Stomach (tissue), 19 donors: ENCODE measurements at places on chromosomes 16 and 17.

GRCh38 chr16:89037261-89038152, 56.1 kb upstream of the ACSF3 start:
- DNase-seq = peak; percentile 84

GRCh38 chr17:36212966-36213365, 2.1 kb downstream of the CCL4L2 start:
- no peak for DNase-seq

- no peak for DNase-seq
Measured at GRCh38 chr17:3691617-3692067, 4.3 kb downstream of the P2RX5 start.

- DNase-seq = no peak
Measured at GRCh38 chr17:50331085-50331791, 14.7 kb upstream of the XYLT2 start.

- no peak for DNase-seq
Measured at GRCh38 chr17:35467824-35468223, 19.3 kb upstream of the SLFN13 start.

DNA sequence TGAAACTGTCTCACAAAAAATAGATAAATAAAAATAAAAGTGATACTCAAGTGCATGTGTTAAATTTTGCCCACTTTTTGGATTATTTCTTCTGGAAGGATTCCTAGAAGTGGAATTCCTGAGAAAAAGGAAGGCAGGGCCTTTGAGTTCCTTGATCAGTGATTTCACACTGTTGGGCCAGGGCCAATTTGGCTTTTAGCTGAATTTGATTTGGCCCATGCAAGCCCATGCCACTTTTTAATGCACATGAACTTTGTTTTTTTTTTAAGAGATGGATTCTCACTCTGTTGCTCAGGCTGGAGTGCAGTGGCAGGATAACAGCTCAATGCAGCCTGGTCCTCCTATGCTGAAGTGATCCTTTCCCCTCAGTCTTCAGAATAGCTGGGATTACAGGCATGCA, 96.3 kb downstream of the TNFRSF13B start:
- DNase-seq = peak; percentile 56

DNA sequence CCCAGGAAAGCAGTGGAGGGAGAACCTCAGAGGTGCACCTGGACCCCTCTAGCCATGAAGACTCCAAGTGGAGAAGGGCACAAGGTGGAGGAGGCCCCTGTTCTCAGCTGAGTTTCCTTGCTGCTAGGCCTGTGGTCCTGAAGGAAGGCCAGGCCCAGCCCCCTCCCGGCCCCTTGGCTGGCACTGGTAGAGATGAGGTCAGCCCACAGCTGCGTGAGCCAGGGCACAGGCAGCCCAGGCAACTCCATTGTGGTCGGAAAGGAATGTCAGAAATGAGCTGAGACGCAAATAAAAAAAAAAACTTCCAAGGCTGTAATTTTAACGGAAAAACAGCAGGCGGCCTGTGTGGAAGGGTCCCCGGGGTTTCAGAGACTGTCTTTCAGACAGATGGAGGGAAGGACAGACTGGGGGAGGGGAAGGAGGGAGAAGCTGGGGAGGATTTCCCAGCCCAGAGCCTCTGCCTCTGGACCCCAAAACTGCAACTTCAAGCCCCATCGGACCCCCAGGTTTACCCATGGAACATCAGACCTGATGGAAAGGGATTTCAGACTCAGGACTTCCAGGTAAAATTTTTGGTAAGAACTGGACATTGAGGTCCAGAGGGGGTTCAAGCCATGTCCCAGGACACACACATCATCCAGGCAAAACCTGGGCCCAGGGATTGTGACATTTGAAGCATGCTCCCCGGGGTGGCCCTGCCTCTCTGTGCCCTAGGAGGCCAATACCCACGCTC, 25.6 kb upstream of the MRPS23 start:
- DNase-seq = peak; percentile 96

- no peak for DNase-seq
Measured at GRCh38 chr17:207775-208174, 26.3 kb upstream of the DOC2B start.

DNA sequence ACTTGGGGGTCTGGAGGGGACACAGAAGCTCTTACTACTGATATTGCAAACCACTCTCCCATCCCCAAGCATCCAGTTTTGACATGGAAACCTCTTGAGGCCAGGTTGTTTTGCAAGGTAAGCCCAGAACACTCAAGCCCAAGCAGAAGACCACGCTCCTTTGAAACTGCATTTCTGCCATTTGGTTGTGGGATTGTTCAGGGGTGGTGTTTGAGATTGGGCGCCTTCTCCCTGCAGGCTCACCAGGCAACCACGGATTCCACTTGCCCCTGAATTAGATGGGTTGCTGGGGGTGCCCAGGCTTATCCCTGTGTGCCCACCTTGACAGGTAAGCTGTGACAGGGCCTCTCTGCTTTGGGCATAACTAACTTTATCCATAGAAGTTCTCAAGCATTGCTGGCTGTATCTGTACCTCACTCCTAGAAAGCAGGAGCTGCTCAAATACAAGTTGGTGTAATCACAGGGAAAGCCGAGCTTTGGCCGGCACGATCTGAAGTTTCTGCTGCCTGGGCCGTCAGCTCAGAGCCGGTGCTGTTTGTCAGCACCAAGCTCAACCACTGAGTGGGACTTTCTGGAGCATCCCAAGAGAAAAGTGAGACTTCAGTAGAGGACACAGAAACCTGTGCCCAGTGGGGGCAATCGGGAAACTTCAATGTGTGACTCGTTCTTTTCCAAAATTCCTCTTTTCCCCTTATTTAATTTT, 93.6 kb downstream of the CYLD start:
- DNase-seq = no peak

GRCh38 chr17:3688027-3688553, 7.9 kb downstream of the P2RX5 start:
- DNase-seq = no peak

DNA sequence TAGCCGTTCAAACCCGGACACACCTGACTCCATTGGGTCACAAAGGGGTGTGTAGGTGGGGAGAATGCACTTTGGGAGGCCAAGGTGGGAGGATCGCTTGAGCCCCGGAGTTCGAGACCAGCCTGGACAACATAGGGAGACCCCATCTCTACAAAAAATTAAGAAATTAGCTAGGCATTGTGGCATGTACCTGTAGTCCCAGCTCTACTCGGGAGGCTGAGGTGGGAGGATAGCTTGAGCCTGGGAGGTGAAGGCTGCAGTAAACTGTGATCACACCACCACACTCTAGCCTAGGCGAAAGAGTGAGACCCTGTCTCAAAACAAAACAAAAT, 942 bp upstream of the PHOSPHO1 start:
- no peak for DNase-seq
